ENCODE measurements at places on chromosomes 5 and 9. TPM values are rescaled to one million over a fixed set of nuclear protein-coding genes. Genes with fewer than 3 reads are reported as not detected.

The RNF183 gene
- not detected for total RNA-seq

The IL13 gene
- 69.0 TPM for total RNA-seq

The ADAMTS2 gene
- not detected for total RNA-seq

The PCDHB7 gene
- total RNA-seq, result not detected

The TMEFF1 gene
- total RNA-seq, result 0.38 TPM

The SLC34A3 gene
- not detected for total RNA-seq

DNA sequence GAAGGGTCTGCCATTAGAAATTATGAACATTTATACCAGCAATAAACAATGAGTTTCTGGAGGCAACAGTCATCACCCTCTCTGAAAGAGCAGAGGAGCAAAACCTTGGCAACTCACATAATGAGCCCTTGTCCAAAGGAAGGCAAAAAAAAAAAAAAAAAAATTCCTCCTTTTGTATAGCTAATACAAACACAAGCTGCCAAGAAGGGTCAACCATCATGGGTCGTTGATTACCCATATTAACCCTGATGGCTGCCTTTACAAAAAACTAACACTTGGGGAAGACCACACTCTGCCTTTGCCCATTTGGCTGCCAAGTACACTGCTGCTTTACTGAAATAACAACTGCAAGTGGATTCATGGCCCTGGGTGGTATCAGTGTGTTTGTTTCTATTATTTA, 272.7 kb downstream of the ADAMTSL1 start:
- DNase-seq, result no peak

DNA sequence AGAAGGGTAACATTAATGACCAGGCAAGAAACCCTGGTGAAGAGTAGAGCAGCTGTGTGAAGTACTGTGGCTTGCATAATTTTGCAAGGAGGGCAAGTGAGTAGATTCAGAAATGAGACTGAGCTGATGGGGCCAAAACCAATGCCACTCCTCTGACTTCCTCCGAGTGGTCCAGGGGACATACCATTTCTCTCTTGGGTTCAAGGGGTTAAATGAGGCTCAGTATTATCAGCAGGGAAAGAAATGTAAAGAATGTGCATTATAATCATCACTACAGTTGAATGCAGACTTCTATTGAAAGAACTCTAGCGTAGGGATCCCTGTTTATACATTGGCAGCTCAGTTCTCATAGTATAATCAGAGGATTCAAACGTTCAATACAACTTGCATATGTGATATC, 9.9 kb downstream of the POLR3G start:
- DNase-seq, result no peak

GRCh38 chr9:107878462-107878861, 388.9 kb upstream of the KLF4 start:
- no peak for DNase-seq

DNA sequence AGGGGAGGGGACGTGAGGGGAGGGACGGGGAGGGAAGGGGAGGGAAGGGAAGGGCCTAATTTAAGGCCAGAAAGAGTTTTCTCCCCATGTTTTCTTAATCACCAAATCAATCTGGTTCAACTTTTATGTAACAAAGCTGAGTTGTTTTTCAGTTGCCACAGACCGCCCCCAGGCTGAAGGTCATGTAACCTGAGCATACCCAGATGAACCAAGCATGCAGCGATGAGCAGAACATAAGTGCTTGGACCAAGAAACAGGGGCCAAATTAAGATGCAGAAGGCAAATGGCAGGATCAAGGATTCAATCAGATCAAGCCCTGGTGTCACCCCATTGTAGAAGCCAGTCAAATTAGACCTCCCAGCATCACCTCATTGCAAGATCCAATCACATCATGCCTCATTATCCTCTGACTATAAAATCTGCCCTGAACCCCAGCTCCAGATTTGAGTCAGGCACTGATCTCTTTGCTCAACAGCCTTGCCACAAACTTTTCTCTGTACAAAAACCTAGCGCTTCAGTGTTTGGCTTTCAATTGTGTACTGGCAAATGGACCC, 113.5 kb upstream of the TNPO1 start:
- no peak for DNase-seq

DNA sequence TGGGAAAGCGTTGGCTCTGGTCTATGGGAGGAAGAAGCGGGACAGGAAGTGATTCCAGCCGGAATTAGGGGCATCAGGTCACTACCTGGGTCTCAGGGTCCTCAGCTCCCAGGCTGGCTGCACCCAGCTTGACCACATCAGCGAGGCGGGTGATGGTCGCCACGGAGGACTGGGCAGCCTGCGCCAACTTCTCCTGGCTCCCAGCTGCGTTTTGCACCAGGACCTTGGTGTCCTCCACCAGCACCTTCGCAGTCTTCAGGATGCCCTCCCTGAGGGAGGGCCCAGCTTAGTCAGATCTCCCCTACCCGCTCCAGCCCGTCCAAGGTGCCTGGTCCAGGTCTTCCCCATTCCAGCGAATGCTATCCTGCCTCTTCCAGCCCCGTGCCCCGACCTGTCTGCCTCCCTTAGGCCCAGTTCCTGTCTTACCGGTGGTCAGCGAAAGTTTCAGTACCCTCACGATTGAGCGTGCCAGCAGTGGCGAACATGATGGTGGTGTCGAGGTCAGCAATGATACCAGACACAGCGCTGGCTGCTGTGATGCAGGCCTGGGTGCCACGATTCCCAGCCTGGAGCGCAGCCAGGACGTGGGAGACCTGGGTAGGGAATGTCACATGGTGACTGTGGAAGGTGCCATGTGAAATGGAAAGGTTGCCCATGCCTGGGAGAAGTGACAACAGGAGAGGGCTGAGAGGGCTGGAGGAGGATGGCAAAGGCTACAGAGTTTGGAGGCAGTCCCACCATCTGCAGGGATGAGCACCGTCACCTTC, 14.4 kb upstream of the TPM2 start:
- DNase-seq, result no peak

DNA sequence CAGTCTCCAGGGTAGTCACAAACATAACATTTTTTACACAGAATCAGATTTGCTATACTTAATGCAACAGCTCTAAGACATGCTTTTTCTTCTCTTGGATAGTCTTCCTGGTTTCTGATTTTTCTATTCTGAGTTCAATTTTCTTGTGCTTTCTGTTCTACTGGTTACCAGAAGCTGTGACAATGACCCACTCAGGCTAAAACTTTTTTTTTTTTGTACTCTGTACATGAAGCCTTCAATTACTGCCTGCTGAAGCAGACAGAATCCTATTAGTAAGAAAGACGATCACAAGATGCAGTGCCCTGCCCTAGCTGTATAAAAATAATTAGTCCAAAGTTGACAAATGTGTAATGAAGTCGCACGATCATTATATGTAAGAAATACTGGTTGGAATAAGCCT, 231.1 kb upstream of the TBCA start:
- no peak for DNase-seq

GRCh38 chr9:114002986-114003350, 75.1 kb downstream of the AMBP start:
- DNase-seq, result no peak

DNA sequence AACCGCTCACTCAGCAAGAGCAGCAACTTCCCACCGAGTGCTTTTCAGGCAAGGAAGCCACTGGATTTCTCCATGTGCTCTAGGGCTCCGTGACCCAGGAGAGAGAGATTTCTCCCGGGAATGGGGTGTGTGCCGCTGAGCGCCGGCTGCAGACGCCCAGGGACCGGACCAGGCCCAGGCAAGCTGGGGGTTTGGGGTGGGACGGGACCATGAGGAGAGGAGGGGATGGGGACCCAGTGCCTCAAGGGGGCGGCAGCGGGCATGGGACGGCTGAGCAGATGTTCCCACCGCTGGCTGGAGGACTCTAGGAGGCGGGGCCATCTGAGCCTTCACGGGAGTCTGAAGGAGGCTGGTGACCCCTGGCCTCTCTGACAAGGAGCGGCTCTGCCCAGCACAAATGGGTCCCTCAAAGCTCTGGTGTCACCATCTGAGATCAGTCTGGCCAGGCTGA, 8.5 kb downstream of the LCN9 start:
- DNase-seq, result no peak

DNA sequence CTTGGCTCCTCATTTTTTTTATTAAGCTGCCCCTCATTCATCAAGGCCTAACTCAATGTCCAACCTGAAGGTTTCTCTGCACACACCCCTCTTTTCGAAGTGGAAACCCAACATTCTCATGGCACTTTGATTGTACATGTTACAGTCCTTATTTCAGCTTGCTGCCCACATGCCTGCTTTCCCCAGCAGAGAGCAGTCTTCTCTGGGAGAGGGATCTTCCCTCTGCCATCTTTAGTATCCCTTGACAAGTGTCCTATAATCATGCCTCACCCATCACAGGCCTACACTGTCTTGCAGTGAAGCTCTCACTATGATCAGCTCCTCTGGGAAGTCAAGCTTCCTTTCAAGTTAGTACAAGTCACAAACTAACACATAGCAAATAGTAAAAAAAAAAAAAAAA, 175.1 kb downstream of the ACER2 start:
- DNase-seq, result no peak

- DNase-seq, result no peak
These were observed 13.6 kb downstream of the MTMR12 start for GRCh38 chr5:32299059-32299677.

GRCh38 chr5:20212701-20213100, 224.7 kb upstream of the CDH18 start:
- no peak for DNase-seq

DNA sequence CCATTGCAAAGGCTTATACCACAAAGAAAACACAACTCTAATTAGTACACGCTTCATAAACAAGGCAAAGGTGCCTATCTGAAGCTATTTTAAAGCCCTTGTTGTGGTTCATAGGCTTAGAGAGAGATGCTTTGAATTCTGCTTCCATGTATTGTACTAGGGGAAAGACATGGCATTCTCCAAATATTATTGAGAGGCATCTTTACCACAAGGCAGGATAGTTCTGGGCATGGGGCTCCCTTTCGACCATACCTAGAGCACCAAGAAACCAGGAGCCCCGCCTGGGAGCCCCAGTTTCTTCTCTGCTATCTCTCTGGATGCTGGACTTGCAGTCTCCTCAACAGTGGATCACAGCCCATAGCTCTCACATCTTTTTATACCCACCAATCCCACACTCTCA, 93.7 kb downstream of the NFIB start:
- no peak for DNase-seq

- DNase-seq, result no peak
These were observed 405.0 kb upstream of the TNC start for GRCh38 chr9:115522912-115523311.

DNA sequence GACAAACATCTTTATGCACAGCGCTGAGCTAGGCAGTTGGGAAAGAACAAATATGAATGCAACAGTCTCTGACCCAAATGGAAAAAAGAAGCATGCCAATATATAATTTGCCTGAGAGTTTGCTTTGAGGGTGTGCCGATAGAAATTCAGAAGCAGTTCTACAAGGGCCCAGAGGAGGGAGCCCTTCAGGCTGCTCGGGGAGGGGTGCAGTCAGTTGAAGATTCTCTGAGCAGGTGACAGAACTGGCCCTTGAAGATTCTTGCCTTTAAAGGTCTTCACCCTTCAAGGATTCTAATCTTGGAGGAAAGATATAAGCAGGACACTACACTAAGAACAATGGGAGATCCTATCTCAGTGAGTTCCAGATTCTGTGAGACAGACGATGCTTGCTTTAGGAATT, 3.7 kb upstream of the PAPPA start:
- DNase-seq, result no peak

DNA sequence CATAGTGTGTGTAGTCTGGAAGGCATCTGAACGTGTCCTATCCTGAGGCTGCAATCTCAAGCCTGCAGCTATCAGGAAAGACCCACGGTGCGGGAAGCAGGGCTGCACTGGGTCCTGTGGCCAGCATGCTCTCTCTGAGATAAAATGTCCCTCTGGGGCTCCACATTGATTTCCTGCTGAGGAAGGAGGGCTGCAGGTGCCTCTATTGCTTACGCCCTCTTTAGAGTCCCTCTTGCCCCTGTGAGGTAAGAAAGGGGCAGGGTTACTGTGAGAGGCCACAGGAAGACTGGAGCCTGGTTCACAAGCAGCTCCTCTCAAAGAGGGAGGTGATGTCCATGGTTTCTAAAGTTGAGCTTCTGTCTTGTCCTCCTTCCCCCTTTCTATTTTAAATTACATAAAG, 299.9 kb upstream of the RFX3 start:
- no peak for DNase-seq

- DNase-seq, result no peak
These were observed 76.3 kb downstream of the MUSK start for GRCh38 chr9:110744715-110745384.

- no peak for DNase-seq
These were observed 110.7 kb upstream of the NFIL3 start for GRCh38 chr9:91534374-91534773.
